ENCODE measurements at places on chromosomes 6 and 20.

- peak; percentile 72 for DNase-seq
Measured at GRCh38 chr6:142942805-142943227, 2.2 kb downstream of the HIVEP2 start.

DNA sequence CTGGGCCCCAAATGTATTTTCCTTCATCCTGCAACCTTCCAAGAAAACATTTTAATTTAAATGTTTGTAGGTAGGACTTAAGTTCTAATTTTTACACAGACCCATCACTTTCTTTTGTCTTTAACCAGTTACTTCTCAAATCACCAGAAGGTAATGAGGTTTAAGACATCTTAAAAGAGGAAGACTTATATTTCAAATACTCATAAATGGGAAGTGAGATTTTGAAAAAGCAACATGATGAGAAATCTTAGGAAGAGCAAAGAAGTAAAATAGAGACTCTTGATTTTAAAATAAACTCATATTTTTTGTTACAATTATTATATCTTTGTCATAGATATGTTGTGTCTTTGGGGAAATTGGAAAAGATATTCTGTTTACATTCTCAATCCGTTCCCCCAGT, 82.3 kb downstream of the SYNE1 start:
- no peak for DNase-seq

DNA sequence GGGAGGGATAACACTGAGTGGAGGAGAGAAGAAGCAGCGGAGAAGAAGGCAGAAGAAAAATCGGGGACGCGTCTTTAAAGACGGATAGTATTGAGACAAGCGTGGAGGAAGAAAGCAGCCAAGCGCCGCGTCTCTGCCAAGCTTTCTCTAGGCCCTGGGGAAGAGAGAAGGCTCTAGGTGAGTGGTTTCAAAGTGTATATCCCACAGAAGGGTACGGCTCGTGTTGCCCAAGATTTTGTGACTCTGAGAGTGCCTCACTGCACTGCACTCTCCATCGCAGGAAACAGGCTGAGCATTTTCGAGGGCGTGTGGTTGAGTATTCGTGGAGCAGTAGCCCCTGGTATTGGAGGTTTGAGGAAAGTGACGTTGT, 185.4 kb downstream of the TRIM27 start:
- DNase-seq = no peak

- DNase-seq = no peak
Measured at GRCh38 chr6:168320634-168321033, 1.1 kb upstream of the DACT2 start.

DNA sequence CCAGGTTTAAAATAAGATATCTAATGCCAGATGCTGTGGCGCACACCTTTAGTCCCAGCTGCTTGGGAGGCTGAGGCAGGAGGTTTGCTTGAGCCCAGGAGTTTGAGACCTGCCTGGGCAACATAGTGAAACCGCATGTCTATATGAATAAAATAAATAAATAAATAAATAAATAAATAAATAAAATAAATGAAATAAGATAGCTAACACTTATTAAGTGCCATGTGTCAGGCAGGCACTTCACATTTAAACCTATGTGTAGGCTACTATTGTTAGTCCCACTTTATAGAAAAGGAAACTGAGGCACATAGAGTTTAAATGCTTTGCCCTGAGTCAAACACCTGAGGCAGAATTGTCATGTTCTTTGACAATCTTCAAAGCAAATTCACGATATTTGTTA, 32.9 kb upstream of the RREB1 start:
- no peak for DNase-seq

DNA sequence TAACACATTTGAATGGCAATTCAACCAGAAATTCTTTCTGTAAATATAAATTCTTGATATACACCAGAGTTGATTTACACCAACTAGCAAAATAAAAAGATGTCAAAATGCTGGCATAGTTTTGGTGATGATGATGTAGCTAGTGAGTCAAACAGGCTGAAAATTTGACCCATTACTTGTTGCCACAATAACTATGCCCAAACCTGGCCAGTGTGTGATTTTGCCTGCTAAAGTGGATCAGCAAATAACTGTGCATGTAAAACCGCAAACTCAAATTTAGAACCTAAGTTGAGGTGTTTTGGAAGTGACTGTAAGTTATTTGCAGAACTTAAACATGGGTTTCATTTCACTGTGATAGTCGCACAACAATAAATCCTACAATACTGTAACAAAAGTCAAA, 125.9 kb downstream of the KIF6 start:
- DNase-seq = peak; percentile 41

DNA sequence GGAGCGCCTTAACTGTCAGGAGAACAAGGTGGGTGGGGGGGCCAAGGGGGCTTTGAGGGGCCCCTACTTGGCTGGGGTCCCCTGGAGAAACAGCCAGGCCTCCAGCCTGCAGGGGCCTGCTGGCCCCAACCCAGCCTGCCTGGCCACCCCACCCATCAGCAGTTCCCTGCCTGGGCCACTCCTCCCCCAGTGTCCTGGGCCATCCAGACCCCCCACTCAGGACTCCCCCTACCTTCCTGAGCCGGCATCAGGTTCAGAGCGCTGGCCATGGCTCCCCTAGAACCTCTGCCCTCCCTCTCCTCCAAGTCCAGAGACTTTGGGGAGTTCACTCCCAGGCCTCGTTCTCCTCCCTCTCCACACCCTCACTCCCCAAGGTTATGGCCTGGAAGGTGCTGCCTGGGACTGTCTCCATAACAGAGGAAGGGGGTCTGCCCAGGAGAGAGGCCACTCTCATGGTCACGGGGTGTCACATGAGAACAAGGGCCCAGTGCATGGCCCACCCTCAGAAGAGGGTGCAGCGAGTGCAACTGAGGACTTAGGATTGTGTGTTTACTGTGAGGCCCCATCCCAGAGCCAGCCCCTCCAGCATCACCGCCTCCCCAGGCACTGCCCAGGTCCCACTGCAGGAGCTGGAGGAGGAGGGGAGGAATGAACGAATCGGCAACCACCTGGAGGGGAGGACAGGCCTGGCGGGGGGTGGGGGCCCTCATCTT, 6.0 kb downstream of the SLC17A9 start:
- DNase-seq = no peak

GRCh38 chr6:65014006-65014405, 693.0 kb downstream of the EYS start:
- no peak for DNase-seq

DNA sequence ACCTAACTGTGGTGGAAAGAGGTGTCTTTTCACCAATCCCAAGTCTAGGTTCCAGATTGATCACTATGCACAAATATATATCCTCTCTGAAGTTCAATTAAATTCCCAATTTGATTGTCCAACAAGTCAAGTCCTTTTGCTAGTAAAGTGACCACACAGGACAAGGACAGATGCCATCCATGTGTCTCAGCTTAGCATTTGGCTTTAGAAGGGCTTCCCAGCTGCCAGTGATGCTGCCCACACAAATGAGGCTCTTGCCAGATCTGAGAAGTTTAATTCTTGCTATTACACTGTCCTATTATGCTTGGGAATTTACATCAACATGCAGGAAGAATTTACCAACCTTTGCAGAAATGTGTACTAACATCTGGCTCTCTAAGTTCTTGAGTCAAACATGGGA, 108.5 kb downstream of the COL9A1 start:
- no peak for DNase-seq

DNA sequence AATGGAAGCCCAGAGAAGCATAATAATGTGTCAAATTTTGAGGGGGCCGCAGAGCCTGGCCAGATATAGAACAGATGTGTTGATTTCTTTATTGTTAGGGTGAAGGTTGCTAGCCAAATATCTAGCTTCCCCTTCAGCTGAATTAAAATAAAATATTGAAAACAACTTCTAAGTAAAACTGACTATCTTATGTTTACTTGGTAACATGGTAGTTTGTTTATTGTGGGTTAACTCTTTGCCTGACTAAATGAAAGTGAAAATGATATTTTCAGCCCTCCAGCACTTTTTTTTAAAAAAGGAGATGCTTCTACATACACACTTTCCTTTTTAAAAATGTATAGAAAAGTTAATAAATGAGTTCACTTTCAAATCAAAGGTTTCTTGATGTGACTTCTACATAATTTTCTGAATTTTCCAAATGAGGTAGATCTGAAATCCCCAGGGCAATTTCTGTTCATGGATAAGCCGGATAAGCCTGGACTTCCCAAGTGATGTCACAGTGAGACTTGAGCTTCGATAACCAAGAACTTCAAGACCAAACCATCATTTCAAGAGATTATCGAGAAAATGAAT, 172.1 kb upstream of the OLIG3 start:
- DNase-seq = no peak

- DNase-seq = peak; percentile 41
Measured at GRCh38 chr6:159602431-159603041, 90.5 kb downstream of the SOD2 start.

- no peak for DNase-seq
Measured at GRCh38 chr6:30345852-30346251, 896 bp downstream of the RPP21 start.

GRCh38 chr20:25685276-25686080, 11.2 kb downstream of the ZNF337 start:
- no peak for DNase-seq

- no peak for DNase-seq
Measured at GRCh38 chr20:12435268-12435667, 517.6 kb downstream of the BTBD3 start.

- peak; percentile 65 for DNase-seq
Measured at GRCh38 chr6:36594816-36595643, 868 bp downstream of the SRSF3 start.

DNA sequence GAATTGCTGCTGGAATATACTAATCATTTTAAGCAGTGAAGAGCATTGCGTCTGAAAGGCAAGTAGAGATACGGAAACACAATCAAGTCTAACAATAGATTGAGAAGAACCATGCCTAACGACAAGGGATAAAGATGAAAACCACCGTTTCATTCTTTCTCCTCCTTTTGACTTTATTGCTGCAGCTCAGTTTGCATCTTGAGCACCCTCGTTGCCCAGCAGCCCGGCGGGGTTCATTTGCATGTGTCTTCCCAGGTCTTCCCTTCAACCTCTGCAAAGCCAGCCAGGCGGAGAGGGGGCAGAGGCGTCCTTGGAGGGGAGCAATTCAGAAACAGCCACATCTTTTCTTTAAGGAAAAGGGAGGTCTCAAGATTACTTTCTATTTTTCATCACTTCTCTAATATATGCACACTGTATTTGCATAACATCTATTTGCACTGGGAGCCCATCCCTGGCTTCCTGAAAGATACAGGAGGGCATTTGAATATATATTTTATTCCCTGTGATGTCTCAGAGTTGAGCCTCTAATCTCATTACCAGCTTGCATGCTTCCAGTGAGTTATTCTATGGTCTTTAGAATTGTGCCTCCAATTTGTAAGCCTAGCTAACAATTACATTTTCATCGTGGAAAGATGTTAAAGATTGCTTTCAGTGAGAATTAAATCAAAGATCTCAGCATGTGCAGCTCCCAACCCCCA, 18.7 kb upstream of the PXDC1 start:
- DNase-seq = no peak

DNA sequence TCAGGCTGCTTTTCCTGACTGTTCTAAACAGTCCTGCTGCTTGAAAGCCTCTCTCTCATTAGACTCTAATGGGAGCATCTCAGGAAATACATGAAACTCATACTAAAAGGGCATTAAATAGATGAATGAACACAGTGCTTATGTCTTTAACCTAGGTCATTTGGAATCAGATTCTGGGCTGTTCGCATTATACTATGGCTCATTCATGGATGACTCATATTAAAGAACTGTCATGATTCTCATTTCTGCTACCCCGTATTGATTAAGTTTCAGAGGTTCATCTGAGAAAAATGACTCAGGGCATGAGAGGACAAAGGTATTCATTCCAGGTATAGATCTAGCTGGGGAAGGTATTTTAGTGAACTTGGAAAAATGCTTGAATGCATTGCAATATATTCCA, 335.5 kb downstream of the GJA1 start:
- no peak for DNase-seq

GRCh38 chr6:14596410-14596809, 478.8 kb downstream of the CD83 start:
- DNase-seq = peak; percentile 32
